GOT3 (cell line): ENCODE measurements at places on chromosomes 16 and 17.
A peak's percentile ranks its signal among the peaks of the same experiment; 100 is the strongest.

DNA sequence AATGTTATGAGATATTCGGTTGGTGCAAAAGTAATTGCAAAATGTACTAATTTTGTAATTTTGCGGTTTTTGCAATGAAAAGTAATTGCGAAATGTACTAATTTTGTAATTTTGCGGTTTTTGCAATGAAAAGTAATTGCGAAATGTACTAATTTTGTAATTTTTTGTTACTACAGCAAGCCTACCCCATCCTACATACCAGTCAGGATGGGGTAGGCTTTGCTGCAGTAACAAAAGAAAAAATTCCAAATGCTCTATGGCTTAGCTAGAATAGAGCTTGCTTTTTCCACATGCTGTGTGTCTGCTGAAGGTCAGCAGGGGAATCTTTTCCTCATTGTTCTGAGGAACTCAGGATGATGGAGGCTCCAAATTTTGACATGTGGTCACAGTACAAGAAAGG, 83.3 kb upstream of the GPRC5B start:
- no peak for DNase-seq

DNA sequence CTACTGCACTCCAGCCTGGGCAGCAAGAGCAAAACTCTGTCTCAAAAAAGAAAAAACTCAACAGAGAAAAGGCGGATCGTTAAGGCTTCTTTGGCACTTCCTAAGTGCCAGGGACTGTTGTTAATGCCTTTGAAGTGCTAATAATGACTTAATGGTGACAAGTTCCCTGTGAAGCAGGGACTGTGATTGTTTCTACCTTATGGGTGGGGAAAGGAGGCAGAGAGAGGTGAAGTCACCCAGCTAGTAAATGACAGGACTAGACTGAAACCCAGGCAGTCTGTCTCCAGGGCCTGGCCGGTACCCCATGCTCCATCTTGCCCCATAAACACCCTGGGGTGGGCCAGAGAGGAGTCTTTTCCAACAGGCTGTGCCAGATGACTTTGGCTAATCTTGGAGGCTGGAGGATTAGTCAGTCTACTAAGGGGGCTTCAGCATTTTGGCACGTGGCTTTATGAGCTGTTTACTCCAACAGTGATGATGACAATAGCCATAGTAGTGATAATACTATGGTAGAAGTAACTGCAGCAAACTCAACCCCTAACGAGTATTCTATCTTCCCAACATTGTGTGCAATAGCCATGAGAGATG, 26.9 kb downstream of the ABCC1 start:
- no peak for DNase-seq

- DNase-seq: no peak
Observed at GRCh38 chr16:72174726-72175125, 2.8 kb upstream of the PMFBP1 start.

DNA sequence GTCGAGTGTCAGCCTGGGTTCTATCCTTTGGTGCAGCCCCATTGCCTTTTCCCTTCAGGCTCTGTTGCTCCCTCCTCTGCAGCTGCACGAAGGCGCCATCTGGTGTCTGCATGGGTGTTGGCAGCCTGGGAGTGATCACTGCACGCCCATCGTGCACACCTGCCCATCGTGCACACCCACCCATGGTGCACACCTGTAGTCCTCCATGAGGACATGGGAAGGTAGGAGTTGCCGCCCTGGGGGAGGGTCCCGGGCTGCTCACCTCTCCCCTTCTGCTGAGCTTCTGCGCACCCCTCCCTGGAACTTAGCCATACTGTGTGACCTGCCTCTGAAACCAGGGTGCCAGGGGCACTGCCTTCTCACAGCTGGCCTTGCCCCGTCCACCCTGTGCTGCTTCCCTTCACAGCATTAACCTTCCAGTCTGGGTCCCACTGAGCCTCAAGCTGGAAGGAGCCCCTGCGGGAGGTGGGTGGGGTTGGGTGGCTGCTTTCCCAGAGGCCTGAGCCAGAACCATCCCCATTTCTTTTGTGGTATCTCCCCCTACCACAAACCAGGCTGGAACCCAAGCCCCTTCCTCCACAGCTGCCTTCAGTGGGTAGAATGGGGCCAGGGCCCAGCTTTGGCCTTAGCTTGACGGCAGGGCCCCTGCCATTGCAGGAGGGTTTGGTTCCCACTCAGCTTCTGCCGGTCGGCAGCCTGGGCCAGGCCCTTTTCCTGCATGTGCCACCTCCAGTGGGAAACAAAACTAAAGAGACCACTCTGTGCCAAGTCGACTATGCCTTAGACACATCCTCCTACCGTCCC, 2.9 kb downstream of the CTRL start:
- peak; percentile 26 for DNase-seq

DNA sequence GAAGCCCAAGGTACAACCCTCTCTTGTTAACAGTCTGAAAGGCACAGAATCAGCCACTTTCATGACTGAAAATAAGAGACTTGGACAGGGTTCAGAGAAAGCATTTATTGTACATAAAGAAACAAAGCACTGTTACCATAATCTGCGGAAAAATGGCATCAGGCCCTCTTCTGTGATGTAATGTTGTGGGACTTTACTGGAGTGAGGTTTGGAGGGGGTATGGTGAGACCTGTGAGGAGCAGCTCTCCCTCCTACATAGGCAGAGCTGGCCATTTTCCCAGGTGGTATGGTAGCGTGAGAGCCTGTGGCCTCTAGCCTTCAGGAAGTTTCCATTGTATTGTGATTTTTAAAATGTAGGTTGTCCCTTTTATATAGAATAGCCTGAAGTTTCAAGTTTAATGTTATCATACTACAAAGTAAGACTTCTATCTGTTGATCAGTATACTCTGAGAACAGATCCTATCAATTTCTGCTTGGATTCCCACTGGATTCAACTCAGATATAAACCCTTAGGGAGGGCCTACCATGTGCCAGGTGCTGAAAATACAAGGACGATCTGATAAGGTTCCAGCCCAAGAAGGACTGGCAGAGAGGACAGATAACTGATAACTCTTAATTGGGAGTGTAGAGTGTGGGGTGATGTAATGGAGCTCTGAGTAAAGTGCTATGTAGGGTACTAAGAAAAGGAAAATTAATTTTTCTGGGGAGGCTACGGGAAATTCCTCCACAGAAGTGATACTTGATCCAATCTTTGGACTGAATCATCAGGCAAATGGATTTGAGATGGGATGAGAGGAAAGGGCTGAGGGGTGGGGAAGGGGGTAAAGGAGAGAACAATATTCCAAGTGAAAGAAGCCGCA, 4.1 kb upstream of the YPEL2 start:
- no peak for DNase-seq

GRCh38 chr17:34703533-34703932, 124.2 kb downstream of the TMEM132E start:
- DNase-seq: no peak

GRCh38 chr16:50311891-50312501, 45.6 kb downstream of the ADCY7 start:
- no peak for DNase-seq

DNA sequence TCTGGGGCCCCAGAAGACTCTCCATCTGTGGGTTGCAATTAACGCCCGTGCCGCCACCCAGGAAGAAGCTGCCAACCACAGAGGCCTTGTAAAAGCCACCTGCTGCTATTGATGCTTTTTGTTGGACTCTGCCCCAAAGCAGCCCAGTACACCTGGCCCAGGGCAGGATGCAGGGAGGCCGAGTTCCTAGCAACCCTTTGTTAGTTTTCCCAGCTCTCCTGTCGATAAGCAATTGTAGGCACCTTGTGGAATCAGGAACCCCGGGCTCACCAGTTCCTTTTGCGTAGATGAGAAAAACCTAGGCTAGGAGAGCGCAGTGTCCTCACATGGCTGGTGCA, 103.3 kb downstream of the ABCC6 start:
- DNase-seq: no peak

DNA sequence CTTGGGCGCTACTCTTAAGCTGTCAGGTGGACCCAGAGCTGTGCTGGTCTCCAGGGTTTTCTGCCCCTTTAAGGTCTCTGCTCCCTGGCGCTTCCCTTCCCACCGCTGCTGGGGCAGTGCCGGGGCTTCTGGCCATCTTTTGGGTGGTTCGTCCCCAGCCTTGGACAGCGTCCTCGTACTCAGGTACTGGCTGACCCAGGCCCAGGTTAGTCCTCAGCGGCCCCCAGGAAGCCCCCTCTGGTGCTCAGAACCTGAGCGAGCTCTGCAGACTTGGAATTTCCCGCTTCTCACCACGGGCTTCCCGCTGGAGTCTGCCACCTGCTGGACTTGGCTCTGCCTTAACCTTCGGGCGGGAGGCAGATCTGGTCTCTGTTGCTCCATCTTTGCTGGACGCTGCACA, 94.1 kb upstream of the ZNF750 start:
- no peak for DNase-seq

GRCh38 chr16:67942200-67942509, 1.8 kb downstream of the LCAT start:
- DNase-seq: no peak

DNA sequence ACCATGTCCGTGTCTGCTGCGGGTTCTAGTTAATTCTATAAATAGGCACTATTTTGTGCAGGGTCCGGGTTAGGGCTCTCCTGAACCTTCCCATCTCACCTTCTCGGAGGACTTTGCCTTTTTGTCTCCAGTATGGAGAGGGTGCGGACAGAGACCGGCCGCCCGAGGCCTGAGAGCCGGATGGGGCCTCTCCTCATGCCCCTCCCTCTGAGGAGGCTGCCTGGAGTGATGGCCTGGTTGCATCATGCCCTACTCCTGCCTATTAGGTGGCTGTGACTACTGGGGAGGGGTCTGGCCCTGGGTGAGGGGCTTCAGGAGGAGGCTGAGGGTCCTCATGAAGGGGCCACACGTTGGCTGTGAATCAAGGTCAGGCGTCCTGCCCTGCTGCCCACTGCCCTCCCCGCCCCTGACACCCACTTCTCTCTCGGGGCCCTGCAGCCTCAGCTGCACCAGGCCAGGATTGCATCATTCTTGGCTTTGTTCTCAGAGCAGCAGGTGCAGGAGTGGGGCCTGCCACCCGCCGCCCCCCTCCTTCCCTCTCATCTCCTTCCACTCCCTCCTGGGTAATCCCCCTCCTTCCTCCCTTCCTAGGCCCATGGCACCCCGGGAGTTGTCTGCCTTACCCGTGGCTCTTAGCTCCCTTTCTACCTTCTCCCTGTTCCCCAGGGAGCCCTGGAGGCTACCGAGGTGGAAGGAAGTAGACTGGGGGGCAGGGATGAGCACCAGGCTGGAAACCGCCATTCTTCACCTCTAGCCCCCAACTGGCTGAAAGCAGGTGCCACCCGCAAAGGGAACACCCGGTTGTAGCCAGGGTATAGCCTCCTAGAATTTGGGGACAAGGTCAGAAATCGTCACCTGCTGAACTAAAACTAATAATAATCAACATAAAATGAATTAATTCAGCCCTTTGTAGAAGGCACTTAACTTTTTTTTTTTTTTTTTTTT, 12.7 kb upstream of the ARHGAP23 start:
- no peak for DNase-seq

GRCh38 chr17:31854672-31855071, 4.4 kb downstream of the COPRS start:
- no peak for DNase-seq

DNA sequence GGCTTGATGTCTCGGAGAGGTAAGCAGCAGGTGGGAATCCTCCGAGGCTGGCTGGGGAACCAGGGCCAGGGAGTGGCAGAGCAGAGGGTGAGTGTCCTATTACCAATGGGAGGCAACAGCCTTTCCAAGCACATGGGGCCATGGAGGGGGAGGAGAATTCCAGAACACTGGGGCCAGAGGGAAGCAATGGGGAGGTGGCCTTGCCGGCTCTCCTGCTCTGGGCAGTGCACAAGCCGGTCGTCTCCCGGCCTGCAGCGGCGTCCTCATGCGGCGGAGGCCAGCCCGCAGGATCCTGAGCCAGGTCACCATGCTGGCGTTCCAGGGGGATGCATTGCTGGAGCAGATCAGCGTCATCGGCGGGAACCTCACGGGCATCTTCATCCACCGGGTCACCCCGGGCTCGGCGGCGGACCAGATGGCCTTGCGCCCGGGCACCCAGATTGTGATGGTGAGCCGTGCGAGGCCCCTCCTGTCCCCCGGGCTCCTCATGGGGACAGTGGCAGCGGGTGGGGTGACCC, 21.9 kb downstream of the SGSH start:
- DNase-seq: no peak
